T1000 (cell line): ENCODE measurements at places on chromosomes 12 and 14.

DNA sequence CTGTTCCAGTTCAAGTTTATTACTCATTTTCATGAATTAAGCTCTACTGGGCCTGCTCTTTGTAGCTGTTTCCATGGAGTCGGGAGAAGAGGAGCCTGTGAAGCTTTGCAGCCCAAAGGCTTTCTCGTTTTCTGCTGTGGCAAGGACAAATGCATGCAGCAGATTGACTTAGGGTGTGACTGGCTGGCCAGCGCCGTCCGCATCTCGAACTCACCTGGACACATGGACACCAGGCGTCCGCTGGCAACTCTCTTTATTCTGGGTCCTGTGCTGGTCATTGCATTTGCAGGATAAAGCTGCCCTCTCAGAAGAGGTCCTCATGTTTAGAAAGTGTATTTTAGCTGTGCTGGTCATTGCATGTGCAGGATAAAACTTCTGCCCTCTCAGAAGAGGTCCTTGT lies 350.4 kb downstream of the TMEM121 start:
- no peak for DNase-seq

DNA sequence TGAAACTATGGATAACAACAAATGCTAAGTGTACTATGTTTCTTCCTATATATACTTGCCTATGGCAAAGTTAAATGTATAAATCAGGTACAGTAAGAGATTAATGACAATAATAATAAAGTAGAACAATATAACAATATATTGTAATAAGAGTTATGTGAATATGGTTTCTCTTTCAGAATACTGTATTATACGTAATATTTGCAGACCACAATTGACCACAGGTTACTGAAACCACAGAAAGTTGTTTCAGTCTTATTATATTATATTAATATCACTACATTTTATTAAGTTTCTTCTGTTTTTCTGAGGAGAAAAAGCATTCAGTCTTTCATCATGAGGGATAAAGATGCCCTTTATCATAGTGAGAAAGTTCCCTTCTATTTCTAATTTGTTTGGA lies 131.2 kb downstream of the EML1 start:
- no peak for DNase-seq

DNA sequence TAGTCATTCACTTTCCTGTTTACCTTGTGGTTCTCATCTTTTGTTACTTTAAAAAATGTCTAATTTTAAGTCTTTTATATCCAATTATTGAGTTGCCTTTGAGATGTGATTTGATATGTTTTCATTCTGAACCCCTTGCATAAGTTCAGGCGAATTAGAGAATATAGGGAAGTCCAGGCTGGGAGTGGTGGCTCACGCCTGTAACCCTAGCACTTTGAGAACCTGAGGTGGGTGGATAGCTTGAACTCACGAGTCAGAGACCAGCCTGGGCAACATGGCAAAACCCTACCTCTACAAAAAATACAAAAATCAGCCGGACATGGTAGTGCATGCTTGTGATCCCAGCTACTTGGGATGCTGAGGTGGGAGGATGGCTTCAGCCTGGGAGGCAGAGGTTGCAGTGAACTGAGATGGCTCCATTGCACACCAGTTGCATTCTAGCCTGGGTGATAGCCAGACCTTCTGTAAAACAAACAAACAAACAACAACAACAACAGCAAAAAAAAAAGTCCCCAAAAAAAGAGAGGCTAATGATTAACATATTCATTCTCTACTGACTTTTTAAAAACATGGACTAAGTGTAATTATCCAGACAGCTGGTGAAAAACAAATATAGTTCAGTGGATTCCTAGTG lies 451.1 kb upstream of the RGS6 start:
- DNase-seq: no peak

DNA sequence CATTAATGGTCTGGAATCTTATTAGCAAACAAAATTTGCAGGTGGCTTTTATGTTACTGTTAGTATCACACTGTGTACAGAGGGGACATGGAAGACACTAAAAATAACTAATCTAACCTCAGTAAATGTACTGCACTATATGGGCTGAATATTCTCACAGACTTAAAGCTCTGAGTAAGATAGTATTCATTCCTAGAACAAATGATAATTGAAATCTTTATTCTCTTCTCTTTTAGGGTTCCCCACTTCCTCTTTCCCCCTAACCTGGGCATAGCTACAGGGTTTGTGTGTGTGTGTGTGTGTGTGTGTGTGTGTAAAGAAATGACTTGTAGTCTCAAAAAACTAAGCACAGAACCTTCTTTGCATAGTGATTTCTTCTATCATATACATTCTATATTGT lies 21.4 kb upstream of the HECTD1 start:
- no peak for DNase-seq

DNA sequence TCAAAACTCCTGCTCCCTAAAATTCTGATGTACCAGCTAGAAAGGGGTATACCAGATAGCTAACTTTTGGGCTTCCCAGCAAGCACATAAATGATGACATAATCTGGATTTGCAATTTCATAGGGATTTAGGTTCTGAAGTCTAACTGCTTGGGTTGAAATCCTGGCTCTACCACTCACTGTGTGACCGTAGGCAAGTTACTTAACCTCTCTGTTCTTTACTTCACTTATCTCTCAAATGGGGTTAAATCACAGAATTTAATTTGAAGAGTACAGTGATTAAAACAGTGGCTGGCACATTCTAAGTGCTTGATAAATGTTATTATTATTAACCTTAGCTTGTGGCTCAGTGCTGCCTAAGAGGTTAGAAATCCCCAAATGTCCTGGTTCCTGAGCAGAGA lies 49.1 kb upstream of the NUAK1 start:
- DNase-seq: no peak

GRCh38 chr14:63039866-63040265 lies 5.4 kb downstream of the KCNH5 start:
- no peak for DNase-seq

- no peak for DNase-seq
Observed at GRCh38 chr14:58788655-58789503, 151.1 kb downstream of the DACT1 start.

DNA sequence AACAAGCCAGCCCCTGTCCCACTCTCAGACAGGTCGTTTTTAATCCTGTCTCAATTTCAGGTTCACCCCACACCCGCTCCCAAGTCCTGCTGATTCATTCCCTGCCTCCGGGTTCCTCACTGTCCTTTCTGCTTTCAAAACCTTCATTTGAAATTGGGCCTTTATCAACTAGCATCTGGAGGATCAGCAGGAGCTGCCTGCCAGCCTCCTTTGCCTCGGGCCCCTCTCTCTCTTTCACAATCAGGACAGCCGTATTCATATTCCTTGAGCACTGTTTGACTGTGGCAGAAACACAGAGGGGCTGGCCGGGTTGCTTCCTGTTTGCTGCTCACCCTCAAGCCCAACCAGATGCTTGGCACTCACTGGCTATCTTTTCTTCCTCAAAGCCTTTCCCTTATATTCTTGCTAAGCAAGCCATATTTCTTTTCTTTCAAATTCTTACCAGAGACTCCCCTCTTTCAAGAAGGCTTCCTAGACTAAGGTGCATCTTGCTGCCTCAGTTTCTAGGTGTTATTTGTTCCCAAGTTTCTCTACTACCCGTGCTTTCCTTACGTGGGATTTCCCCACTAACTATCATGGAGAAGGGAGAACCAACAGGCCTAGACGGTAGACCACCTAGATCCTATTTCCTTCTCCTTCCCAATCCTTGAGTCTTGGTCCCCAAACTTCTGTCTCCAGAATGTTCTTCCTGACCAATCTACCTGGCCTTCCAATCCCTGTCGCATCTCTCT lies 3.0 kb downstream of the GALNT6 start:
- no peak for DNase-seq

- DNase-seq: no peak
Observed at GRCh38 chr12:27965411-27965810, 7.1 kb downstream of the PTHLH start.

DNA sequence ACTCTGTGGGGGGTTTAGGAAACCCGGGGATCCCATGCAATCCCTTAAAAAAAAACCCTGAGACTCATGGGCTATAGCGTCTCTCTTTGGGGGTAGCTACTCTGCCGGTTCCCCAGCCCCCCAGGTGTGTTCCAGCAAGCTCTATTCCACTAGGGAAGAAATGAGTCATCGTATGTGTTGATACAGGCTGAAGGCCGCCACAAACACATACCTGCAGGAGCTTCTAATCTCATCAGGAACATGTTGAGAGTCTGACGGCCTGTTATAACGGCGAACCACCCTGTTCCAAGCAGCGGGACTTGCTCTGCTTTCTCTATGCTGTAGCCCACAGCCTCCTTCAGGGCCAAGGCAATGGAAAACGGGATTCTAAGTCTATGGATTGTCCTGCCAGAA lies 977 bp upstream of the KRT5 start:
- DNase-seq: no peak

- no peak for DNase-seq
Observed at GRCh38 chr12:100229036-100229635, 28.5 kb downstream of the ACTR6 start.

DNA sequence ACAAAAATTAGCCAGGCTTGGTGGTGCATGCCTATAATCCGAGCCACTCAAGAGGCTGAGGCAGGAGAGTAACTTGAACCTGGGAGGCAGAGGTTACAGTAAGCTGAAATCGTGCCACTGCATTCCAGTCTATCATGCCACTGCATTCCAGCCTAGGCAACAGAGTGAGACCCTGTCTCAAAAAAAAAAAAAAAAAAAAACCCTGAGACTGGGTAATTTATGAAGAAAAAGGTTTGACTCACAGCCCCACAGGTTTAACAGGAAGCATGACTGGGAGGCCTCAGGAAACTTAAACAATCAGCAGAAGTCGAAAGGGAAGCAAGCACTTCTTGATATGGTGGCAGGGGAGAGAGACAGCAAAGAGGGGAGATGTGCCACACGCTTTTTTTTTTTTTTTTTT lies 123.2 kb downstream of the GXYLT1 start:
- DNase-seq: no peak
